ENCODE measurements at places on chromosomes 7 and 10.
A peak's percentile ranks its signal among the peaks of the same experiment; 100 is the strongest.

DNA sequence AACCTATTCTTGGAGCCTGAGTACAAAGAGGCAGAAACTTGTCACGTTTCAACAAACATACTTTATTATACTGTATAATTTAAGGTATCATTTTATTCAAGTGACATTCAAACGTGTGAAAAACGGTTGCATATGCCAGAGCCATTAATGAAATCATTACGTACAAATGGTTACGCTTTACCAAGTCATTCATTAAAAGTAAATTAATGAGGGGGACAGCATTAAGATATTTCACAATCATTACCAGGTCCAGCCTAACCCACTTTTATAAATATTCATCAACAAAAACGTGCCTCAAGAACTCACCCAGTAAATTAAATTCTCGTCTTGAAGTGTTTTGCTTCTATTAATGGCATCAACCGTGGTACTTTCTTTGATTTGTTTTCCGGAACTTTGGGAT lies 253.0 kb downstream of the RPS24 start:
- no peak for DNase-seq

DNA sequence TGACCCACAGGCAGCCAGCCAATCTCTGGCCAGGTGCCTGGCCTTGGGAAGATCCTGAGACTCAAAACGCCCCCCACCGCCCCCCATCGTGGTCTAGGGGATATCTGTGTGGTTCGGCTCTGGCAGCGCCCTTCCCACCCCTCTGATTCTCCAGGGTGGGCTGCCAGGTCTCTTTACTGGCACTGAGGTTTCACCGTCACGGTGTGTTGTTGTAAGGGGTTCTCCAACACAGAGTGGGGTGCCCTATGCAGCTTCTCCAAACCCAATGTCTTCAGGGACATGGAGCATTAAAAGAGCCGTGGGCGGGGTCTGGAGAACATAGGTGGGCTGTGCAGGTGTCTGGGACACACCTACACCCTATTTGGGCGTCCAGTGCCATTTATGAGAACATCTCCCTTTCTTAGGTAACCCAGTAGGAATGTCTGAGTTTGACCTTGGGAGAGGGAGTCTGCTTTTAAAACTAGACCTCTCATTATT lies 1.5 kb downstream of the MAFK start:
- peak; percentile 35 for DNase-seq

DNA sequence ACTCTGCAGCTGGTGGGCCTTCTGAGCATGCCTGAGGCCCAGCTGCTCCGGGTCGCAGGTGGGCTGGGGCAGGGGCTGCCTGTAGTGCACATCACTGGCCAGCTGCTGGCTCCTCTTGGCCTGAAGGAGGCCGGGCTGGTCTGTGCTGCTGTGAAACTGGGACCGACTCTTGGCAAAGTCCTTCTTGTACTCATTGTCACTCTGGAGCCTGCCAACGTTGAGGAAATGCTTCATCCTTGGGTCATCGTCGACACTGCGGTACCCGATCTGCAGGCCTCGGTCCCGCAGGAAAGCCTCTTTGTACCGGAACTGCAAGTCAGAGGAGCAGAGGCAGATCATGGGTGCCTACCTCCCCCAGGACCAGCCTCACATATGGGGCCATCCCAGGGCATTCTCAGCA lies 37.7 kb downstream of the HABP2 start:
- no peak for DNase-seq

GRCh38 chr10:36068542-36068941 lies 426.4 kb upstream of the FZD8 start:
- no peak for DNase-seq

DNA sequence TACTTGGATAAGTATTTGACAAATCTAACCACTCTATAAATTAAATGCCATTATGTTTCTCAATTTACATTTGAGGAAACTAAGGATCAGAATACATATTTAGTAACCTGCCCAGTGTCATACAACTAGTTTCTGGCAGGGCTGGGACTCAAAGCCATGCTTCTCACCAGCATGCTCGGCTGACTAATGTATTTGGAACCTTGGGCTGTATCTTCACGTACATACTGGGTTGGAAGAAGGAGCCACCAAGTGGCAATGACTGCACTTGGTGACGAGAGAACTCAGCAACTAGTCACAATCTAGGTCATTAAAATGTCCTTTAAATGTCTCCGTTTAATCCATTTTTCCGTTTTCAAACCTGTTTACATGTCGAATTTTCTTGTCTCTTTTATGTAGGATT lies 42.9 kb downstream of the CHRM2 start:
- DNase-seq: peak; percentile 16

- DNase-seq: no peak
These were observed 1204.1 kb upstream of the AUTS2 start for GRCh38 chr7:68394131-68394530.

Measured in choroid plexus epithelial cell (primary cell).